HuH-7 (cell line): ENCODE measurements at places on chromosomes 6 and 20.

DNA sequence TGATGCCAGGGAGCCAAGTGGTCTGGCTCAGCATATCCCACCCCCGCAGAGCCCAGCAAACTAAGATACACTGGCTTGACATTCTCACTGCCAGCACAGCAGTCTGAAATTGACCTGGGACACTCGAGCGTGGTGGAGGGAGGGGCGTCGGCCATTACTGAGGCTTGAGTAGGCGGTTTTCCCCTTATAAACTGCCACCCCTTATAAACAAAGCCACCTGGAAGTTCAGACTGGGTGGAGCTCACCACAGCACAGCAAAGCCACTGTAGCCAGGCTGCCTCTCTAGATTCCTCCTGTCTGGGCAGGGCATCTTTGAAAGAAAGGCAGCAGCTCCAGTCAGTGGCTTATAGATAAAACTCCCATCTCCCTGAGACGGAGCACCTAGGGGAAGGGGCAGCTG lies 19.4 kb downstream of the TINAG start:
- DNase-seq = no peak

DNA sequence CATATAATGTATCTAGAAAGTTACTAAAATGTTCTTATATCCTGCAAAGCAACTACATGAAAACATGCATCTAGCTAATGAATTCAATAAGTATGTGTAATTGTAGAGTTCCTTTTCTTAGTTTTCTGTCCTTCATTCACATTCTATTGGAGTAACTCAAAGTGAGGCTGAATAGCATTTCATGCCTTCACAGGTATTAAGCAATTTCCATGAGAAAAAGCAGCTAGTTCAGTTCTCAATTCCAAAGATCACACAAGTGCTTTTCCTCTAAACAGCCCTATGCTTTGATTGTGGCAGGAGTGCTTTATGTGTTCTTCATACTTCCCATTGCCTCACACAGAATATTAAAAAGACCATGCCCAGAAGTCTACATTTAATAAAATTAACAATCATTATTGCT lies 274.9 kb downstream of the RFPL4B start:
- no peak for DNase-seq

DNA sequence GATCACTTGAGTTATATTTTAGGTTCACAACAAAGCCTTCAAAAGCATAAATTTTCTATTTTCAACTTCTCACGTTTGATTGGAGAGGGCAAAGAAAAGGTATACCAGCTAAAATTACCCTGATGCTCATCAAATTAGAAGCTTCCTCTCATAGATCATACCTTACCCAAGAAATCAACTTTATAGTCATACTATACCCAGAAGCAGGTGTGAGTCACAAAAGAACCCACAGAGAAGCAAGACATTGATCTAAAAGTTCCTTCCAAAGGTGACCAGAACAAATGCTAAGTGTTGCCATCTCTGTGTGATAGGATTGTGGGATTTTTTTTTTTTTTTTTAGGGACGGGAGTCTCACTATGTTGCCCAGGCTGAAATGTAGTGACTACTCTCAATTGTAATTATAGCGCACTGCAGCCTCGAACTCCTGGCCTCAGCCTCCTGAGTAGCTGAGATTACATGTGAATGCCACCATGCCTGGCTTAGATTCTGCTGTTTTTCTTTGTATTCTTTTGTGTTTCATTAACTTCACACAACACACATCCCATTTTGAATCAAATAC lies 3.3 kb downstream of the EIF2S2 start:
- DNase-seq = no peak

DNA sequence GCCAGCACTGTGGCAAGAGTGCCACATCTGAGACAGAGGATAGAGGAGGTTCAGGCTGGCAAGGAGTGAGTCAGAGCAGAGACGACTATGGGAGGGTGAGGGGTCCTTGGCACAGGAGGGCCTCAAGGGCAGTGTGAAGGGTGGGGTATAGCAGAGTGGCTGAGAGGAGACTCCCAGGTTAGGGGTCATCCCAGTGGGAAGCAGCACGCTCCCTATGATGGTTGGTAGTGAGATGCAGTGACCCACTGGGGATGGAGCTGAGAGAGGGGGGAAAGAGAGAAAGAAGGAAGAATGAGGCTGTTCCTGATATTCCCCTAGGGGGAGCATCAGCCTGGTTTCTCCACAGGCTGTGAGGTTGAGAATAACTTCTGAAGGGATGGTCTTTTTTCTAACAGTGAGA lies 97.3 kb downstream of the INSM1 start:
- peak; percentile 59 for DNase-seq

DNA sequence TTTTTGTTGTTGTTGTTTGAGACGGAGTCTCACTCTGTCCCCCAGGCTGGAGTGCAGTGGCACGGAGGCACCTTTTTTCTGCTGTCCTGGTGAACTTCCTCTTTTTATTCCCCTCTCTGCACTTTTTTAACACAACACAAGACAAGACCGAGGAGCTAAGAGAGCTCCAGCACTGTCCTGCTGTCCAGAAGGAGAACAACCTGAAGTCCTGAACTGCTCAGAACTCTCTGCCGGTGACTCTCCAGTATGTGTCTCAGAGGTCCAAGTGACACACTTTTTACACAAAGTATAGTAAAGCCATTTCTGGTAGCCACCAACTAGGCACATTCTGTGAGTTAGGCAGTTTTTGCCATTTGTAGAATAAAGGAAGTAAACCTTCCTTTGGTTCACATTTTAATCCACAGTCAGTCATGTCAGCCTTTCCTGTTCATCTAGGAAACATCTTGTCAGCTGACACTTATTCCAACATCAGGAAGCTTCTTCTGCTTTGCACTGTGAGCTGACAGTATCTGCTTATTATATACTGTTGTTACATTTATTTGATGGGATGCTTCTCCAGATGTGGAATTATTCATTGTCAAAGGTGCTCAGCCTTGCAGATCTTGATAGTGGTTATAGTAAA lies 28.1 kb upstream of the TXNDC5 start:
- no peak for DNase-seq

DNA sequence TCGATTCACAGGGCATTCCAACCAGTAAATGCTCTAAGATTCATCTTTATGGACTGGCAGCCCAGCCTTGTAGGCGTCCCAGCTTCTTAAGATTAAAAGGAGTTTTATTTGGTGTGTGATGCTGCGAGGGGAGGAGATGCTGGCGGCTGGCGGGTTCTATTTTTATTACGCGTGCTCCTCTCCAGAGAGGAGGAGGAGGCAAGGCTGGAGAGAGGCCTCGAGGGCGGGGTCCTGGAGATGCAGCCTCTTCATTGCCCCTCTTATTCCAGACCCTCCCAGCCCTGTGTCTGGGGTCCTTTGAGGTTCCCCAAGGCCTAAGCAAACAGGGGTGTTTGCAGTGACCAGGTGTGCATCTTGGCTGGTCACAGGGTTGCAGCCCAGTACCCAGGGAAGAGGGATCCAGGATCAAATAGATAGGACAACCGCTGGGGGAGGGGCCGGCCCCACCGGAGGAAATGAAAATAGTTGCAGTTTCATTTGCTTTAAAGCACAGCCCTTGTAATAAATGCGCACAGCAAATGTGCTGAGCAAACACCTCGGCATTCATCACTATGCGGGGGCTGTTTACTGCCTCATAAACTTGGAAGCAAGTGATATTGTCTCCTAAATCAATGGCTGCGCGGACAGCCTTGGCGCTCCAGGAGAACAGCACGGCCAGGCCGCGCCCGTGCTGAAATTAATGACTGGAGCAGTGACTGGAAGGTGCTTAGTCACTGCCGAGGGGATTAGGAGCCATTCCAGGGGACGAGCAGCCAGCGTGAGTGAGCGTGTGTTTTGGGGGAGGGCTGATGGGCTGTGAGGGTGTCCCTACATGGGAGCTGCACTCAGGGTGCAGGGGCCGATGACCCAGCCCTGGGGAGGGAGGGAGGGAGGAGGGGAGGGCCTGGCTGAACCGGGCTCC lies 83.0 kb downstream of the TMEM242 start:
- DNase-seq = peak; percentile 65

- DNase-seq = peak; percentile 48
Observed at GRCh38 chr20:46699651-46700359, 9.6 kb upstream of the SLC2A10 start.

- DNase-seq = no peak
Observed at GRCh38 chr6:113018351-113019151, 671.4 kb downstream of the RFPL4B start.

- DNase-seq = no peak
Observed at GRCh38 chr6:129946439-129947140, 71.8 kb upstream of the L3MBTL3 start.

DNA sequence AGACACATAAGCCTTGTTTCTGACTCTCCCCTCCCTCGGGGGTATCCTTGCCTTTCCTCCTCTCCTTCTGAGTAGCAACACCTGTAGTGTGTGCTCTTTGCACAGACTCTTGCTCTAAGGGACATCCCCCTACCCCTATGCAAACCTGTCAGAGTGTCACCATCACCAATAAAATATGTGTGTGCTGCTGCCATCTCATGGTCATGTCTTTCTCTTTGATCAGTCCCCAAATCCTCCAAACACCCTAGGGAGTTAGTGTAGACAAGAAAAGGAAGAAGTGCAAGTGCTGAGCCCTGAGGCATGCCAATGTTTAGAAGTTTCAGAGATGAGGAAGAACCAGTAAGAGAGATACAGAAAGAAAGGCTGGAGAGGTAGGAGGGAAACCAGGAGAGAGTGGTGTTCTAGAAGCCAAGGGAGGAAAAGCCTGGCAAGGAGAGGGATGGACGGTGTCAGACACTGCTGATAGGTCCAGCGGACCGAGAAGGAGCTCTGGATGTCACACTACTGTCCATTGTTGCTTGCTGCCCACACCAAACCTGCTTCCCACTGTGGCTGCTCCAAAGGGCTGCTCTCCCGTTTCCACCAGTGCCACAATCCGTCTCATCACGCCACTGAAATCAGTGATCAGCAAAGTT lies 16.4 kb downstream of the TRMT6 start:
- DNase-seq = peak; percentile 63

DNA sequence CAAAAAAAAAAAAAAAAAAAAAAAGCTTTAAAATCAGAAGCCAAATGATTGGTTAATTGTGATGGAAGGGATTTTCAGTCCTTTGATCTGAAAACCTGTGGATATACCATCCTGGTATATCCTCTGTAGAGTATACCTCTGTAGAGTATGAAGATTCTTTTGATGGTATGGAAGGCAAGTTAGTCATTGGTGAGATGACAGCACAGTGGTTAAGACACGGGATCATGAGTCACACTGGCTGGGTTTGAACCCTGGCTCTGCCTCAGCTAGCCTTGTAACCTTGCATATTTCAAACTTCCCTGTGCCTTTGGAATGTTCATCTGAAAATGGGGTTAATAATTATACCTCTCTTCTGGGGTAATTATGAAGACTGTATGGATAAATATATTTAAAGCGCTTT lies 179.3 kb downstream of the CARMIL1 start:
- no peak for DNase-seq

DNA sequence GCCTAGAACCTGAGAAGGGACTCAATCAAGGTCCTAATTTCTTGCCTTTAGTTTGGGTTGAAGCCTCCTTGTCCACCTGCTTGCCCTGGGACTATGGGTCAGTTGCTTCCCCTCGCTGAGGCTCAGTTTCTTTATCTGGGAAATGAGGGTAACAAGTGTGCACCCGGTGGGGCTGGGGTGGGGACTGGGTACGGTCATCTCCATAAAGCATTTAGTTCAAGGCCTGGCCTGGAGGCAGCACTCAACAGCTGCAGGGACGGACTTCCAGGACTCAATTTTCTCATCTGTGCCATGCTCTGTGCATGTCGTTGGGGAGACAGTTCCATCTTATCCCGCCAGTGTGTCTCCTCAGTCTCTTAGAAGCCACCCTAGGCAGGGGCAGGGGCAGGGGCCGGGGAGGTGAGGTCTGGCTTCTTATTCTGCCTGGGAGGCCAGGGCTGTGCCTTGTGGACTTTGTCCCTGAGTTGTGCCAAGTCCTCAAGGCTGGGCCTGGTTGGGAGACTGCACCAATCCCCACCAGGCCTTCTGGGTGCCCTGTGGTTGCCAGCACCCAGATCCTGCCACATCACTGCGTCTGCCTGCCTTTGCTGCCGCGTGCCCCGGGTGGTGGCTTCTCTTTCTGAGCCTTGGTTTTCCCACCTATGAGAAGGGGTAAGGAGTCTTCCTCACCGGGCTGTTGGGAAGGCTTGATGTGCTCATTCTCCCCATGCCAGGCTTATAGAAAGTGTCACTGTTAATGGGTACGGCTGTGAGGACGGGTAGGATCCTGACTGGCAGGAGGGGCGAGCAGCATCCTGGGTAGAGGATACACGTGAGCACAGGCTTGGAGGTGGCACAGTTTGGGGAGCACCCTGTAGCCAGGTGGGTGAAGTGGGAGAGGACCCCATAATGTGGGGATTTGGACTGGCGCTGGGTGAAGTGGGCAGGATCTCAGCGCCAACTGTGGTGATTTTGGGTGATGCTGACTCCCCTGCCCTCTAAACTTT lies 8.6 kb downstream of the SRC start:
- no peak for DNase-seq

- no peak for DNase-seq
Observed at GRCh38 chr20:59718751-59719150, 114.4 kb downstream of the PHACTR3 start.

- peak; percentile 95 for DNase-seq
Observed at GRCh38 chr20:35616465-35617396, 1.1 kb downstream of the SPAG4 start.

- no peak for DNase-seq
Observed at GRCh38 chr20:5967469-5967868, 17.0 kb downstream of the MCM8 start.

DNA sequence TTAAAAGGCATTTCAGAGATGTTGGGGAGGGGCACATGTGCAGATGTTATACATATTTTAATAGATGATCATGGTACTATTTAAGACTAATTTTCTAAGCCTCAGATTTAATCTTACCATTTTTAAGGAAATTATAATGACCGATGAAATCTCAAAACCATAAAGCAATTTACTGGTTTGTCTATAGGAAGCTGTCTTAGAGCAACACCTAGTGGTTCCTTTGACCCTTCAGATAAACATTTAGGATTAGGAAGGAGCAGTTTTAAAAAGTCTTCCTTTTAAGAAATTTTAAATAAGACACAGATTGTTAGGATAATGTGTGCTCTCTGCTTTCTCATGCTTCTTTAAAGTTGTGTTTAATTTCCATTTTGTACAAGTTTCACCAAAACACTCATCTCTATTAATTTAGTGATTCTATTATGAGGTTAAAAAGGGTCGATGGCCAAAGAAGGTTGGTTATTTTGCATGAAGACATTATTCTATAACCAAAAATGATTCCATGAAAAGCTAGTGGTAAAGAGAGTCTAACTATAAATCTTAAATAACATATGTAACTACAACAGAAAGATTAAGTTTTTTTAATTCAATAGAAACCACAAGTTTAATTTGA lies 376.4 kb downstream of the HACE1 start:
- DNase-seq = peak; percentile 9

GRCh38 chr20:50370036-50370566 lies 140.1 kb upstream of the PTPN1 start:
- DNase-seq = no peak

- peak; percentile 61 for DNase-seq
Observed at GRCh38 chr20:44448753-44449546, 26.7 kb upstream of the TTPAL start.
